ENCODE measurements at places on chromosomes 7 and 10.

GRCh38 chr10:33804584-33804983 lies 470.1 kb upstream of the NRP1 start:
- no peak for DNase-seq

- DNase-seq = peak; percentile 42
Observed at GRCh38 chr10:80855348-80855971, 317.8 kb downstream of the SH2D4B start.

DNA sequence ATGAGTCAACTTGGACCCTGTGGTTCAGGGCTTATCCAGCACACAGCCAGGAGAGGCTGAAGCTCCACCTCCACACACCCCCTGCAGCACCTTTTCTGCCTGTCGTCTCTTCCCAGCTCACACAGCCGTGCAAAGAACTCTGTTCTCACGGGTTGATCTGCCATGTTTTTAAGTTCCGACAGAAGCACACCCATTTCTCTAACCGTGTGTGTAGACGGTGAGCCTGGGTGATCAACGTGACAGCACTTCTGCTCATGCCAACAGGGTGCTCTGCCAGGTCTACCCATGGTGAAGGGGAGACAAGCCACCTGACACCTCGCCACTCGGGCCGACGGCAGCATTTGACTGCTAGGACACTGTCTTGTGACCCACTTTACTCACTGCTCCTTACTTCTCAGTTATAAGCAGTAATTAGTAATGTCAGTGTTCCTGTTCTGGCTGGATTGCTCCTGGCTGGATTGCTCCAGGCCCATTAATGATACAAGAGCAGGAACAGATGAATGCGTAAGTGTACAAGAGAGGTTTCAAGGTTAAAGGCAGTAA lies 90.5 kb downstream of the RNF216 start:
- no peak for DNase-seq

GRCh38 chr7:14016950-14017349 lies 27.5 kb upstream of the ETV1 start:
- DNase-seq = no peak

DNA sequence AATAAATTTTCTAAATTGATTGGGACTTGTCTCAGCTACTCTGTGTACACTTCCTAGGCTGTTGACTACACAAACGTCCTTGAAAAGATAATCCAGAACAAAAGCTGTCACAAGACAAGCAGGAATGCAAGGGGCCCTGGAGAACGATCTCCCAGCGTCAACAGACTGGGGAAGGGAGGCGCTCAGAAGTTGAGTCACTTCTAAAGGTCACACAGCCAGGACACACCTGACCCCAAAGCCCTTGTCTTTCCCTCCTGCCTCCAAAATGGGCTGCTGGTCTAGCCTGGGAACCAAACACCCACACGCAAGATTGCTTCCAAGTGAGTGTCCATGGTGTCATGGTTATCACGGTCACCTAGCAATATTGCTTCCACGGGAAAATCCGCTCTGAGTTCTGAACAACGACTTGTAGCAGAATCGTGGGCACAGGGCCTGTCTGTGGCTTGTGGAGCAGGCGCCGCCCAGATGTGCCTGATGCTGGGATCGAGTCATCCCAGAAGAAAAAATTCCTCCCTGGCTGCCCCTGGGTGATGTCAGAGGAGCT lies 49.8 kb downstream of the SPOCK2 start:
- DNase-seq = no peak

DNA sequence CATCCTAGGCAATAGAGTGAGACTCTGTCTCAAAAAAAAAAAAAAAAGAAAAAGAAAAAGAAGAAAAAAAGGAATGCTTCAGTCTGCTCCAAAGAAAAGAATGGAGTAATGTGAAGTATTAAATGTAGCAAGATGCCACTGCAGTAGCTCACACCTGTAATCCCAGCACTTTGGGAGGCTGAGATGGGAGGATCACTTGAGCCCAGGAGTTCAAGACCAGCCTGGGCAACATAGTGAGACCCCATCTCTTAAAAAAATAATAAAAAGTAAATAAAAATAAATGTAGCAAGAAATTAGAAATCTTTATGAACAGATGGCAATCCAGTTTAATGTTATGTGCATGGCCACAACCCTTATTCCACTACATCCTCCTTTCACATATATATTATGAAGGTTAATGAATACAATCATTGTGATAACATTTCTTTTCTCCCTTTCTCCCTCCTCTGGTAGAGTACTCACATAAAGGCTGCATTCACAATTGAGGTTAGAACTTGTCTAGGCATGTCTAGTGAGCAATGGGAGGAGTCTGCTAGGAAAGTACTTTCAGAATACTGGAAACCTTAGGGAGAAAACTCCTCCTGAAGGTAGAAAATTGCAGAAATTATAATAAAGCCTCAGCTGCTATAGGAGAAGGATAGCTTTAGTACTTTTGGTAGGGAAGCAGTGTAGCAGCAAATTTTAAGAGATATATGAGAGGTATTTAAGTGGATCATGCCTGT lies 20.4 kb downstream of the KLLN start:
- peak; percentile 40 for DNase-seq

- no peak for DNase-seq
Observed at GRCh38 chr10:132243626-132244025, 56.9 kb downstream of the DPYSL4 start.

DNA sequence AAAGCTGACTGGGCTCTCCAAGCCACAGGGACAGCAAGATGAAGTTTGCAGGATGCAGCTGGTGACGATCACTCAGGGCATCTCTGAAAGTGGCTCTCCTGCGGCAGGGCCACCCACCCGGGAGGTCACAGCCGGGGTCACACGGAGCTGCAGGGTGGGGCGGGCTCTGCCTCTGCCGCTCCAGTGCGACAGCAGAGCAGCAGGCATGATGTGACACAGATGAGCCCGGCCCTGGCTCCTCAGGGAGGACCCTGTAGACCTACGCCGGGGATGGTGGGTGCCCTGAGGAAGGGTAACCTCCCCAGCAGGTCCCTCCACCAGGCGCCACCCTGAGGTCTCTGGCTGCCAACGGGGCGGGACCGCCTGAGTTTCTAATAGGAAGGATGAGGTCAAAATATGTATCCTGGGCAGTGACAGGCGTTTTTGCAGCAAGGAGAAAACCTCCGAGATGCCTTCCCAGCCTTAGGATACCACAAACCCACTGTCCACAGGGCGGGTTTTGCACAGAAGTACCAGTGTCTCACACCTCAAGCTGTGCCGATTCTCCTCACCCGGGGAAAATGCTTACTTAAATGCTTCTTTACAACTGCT lies 114.8 kb upstream of the DIP2C start:
- no peak for DNase-seq

DNA sequence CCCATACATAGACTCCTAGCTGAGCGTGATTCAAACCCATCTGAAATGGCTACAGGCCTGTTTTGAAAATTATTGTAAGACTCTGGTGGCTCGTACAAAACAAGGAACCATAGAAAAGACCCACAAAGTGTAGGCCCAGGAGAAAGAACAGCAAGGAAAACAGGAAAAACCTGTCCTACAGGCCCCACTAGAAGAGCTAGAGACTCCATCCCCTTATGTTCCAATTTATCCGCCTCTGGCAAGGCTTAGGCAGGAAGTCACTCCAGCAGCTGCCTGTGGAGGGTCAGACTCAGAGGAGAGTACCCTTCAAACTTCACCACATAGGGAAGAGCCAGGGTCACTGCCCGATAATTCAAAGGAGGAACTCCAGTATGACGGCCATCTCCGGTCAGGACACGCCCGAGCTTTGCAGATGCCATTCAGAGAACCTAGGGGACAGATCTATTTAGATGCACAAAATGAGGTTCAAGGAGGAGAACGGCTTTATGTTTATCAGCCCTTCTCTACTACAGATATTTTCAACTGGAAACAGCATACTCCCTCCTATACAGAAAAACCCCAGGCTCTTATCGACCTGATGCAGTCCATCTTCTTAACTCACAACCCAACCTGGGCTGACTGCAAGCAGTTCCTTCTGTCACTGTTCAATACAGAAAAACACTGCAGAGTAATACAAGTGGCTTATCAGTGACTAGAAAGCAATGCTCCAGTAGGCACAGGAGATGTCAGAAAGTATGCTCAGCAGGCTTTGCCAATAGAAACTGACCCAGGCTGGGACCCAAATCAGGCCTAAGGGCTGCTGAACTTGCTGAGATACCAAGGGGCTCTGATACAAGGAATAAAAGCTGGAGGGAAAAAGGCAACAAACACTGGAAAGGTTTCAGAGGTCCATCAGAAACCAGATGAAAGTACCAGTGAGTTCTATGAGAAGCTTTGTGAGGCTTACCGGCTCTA lies 8.6 kb upstream of the ZNF33B start:
- peak; percentile 96 for DNase-seq

- DNase-seq = peak; percentile 62
Observed at GRCh38 chr10:90579602-90580242, 278.1 kb downstream of the HTR7 start.

DNA sequence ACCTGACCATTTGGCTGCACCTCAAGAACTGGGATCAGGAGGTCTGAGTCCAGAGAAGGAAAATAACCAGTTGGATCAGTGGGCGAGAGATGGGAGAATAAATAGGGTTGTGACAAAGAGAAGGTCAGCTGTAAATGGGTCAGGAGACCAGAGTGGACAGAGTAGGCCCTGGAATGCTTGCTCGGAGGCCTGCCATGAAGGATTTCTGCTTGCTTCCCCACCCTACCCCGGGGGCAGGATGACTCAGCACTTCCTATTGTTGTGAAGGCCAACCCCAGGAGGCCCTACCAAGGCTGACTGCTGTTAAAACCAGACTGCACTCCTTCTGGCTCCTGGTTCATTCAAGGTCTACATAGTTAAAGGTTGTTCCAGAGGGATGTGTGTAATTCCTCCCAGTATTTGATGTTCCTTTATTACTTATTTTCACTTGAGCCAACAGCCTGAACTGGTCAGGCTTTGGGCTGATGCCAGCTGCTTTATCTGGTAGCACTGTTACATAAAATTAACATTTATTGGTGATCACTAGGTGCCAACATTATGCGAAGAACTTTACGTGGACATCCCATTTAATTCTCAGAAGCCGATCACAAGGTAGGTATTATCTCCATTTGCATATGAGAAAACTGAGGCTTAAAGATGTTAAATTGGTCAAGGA lies 27.3 kb upstream of the IFRD1 start:
- DNase-seq = peak; percentile 87

GRCh38 chr10:31304291-31304970 lies 14.6 kb upstream of the ZEB1 start:
- DNase-seq = no peak

GRCh38 chr10:100345570-100346330 lies 1.3 kb upstream of the SCD start:
- DNase-seq = no peak

GRCh38 chr7:5170251-5170650 lies 19.8 kb upstream of the WIPI2 start:
- DNase-seq = no peak

GRCh38 chr7:33748793-33749192 lies 156.5 kb upstream of the BMPER start:
- DNase-seq = no peak

- DNase-seq = no peak
Observed at GRCh38 chr7:31688372-31688771, 1.4 kb downstream of the PPP1R17 start.

DNA sequence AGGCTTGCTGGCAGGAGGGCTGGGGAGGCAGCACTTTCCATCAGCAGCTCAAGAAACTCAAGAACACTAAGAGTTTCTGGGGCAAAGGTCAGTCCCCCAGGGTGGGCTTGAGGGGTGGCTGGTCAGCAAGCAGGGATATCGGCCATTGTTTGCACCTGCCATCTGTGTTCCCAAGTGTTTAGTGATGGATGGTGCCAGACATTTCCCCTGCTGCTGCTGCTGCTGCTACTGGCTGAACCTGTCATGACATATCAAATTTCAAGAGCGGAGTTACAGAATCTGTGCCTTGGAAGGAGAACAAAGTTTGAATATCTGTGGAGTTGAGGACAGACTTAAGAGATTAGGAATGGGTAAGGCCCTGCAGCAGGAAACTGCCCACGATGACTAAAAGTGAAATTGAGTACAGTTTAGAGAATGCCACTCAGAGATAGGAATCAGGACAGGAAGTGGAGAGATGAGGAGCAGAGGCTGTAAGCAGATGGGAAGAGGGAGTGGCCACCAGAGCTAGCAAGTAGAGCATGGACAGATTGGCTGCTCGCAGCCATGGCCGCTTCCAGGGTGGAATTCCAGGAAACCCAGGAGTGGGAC lies 39.2 kb upstream of the PPP1R3C start:
- peak; percentile 79 for DNase-seq

DNA sequence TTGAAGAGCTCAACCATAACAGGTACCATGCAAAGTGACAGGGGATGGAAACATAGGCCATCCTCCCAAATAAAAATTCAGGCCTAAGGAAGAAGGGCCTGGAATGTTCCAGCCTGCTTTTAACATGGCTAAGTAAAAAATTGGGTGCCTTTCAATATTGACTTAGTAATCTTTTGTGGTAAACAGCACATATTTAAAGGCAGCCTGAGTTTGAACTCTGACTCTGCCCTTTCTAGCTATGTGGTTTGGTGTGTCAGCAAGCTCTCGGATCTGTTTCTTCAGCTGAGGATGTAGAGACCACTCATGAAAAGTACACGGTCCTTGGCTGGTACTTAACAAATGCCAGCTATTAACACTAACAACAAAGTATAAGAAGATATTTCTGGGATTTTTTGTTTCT lies 191.8 kb upstream of the CDCA7L start:
- DNase-seq = no peak

- peak; percentile 34 for DNase-seq
Observed at GRCh38 chr7:117908031-117908795, 35.0 kb upstream of the CTTNBP2 start.

DNA sequence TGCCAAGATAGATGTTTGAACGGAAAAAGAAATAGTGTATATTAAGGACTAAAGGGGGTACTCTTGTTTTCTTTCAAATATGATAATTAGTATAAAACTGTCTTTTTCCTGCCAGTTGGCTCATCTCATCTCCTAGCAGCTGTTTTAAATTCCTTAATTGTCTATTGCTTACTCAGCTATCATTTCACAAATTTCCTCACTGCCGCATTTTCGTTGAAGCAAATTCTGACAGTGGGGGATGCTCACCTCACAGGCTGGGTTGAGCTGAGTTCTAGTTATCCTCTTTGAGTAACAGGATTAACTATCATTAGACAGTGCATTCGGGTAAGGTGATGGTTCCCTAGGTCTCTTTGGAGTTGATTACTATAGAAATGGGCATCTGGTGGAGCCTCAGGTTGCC lies 592.0 kb downstream of the AUTS2 start:
- DNase-seq = no peak

DNA sequence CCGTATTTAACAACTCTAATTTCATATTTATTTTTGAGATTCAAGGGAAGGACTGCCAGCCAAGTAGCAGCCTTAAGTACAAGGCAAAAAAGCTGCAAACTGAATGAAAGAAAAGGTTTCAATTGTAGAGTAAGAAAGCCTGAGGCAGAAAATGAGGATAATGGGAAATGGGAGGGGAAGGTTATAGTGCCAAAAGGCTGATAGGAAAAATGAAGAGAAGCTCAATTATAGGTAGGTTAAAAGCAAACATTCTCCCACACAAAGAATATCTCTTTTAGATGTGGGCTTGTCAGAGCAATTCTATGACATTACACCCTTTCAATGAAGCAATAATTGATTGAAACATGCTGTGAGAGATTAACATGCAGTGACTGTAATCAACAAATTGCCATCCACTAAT lies 175.3 kb downstream of the RAPGEF5 start:
- no peak for DNase-seq
